ENCODE measurements at places on chromosomes 6 and 20. TPM values are rescaled to one million over a fixed set of nuclear protein-coding genes. Genes with fewer than 3 reads are reported as not detected.

DNA sequence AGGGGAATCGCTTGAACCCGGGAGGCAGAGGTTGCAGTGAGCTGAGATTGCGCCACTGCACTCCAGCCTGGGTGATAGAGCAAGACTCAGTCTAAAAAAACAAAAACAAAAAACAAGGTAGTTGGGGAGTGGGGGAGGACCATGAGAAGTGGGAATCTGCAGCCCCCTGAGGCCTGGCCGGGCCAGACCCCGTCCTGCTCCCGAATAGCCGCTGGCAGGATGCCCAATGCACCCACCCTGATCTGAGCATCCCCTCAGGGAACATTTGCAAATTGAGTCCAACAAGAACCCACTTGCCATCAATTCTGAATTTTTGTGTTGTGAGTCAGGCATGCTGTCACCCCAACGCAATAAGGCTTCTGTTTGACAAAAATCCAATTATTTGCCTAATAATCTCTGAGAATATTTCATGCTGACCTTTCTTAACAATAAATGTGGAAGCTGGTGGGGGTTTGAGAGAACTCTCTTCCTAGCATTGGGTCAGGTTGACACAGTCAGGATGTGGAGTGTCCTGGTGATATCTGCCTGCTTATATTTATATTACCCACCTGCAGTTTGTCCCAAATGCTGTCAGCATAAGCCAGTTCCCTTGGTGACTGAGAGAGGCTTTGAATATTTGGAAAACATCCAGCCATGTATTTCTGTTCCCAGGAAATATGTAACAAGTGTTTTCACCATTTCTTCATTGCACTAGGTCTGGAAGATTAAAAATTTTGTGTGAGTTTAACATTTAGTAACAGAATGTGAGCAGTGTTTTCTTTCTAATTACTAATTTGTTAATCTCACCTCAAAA lies 28.4 kb upstream of the FRMD1 start:
- no peak for DNase-seq
- H3K27ac ChIP-seq = no peak overlapping the region
- H3K36me3 ChIP-seq = no peaks in the 10 kb centered on the region
- no peak overlapping the region for H3K4me3 ChIP-seq
- no peaks in the 10 kb centered on the region for H3K4me1 ChIP-seq

DNA sequence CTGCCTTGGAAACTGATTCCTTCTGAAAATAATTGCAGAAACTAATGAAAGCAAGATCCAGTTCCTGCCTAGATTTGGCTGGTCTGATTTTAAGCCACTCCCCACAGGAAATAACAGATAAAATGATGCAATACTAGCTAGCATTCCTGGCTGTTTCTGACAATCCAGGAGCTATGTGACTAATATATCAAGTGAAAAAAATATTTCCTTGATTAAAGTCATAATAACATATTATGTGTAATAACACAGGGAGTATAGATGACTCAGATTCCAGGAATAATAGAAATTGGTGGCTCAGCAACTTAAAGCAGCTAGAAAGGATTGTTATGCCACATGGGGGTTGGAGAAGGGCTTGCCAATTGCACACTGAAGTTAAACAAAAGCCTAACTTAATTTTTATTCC lies 182.7 kb upstream of the SALL4 start:
- no peaks in the 10 kb centered on the region for H3K4me1 ChIP-seq
- no peak overlapping the region for H3K27ac ChIP-seq
- no peaks in the 10 kb centered on the region for H3K36me3 ChIP-seq
- no peak for DNase-seq
- no peak overlapping the region for H3K4me3 ChIP-seq
- no peaks in the 10 kb centered on the region for H3K27me3 ChIP-seq

DNA sequence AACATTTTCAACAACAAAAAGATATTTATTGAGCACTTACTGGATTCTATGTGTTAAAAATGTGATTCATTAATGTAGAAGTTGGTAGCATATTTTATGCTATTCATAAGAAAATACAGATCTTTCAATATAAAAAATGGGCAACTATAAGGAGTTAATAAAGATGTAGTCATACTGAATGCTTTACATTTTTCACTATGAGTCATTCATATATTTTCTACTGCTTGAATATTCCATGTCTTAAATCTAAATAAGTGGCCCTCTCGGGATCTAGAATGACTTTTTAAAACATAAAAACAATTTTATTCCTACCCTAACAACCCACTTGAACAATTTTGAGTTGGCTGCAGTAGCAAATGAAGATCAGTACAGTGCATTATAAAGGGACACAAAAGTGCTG lies 362.1 kb downstream of the PHF3 start:
- H3K4me1 ChIP-seq = no peaks in the 10 kb centered on the region
- H3K27ac ChIP-seq = no peak overlapping the region
- DNase-seq = no peak
- no peaks in the 10 kb centered on the region for H3K36me3 ChIP-seq

MAS1L gene
- not detected for total RNA-seq

MOG gene
- not detected for total RNA-seq
